ENCODE measurements at places on chromosomes 11 and 22. TPM values are rescaled to one million over a fixed set of nuclear protein-coding genes. Genes with fewer than 3 reads are reported as not detected.

DNA sequence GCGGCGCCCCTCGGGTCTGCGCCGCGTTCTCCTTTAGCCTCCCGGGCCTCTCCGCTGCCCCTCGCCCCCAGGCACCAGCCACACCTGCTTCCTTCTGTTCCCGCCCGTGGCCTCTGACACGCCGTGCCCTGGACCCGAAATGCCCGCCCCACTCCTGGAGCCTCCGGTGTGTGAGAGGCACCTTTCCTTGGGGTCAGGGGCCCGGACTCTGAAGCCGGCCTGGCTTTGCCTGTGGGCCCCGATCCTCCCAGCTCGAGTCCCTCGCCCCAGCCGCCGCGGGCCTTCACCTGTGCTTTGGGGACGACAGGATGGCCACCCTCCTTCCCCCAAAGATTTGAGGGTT, 661 bp upstream of the CDPF1 start:
- H3K4me1 ChIP-seq, result peaks cover 23% of the 10 kb centered on the region
- peaks cover 5% of the 10 kb centered on the region for H3K36me3 ChIP-seq
- H3K27ac ChIP-seq, result no peak overlapping the region
- no peak for DNase-seq
- H3K27me3 ChIP-seq, result no peaks in the 10 kb centered on the region
- peak overlapping the region; percentile 78 for H3K4me3 ChIP-seq

OR51S1 gene
- not detected for total RNA-seq

KRTAP5-8 gene
- not detected for total RNA-seq

GATD1 gene
- total RNA-seq, result 93.6 TPM

DNA sequence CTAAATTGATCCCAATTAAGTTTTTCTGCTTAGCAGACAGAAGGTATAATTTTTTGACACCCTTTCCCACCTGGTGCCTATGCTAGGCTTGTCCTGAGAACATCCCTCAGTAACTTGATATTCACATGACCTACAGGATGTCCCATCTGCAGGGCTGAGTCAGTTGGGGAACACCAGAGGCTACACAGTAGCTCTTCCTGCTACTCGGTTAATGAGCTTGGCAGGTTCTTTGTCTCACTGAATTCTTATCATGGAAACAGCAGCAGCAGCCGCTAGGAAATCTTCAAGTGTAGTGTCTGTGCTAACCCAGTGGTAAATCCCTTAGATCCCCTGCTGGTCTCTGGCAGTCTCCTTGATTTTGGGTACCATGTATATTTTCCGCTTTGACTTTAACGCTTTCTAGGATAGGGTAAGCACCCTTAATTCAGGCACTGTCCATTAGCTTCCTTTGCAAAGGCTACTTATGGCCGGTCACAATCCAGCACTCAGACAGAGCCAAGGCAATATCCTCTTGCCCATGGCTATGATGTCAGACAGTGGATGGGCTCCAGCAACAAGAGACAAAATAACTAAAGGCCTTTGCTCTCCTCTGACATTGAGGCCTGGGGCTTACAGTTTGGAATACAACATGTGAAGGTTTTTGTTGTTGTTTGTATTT, 8.5 kb downstream of the MRPL16 start:
- no peaks in the 10 kb centered on the region for H3K27me3 ChIP-seq
- H3K36me3 ChIP-seq, result peaks cover 4% of the 10 kb centered on the region
- DNase-seq, result no peak
- H3K4me1 ChIP-seq, result no peaks in the 10 kb centered on the region

GRCh38 chr11:123086305-123086704, 24.4 kb upstream of the HSPA8 start:
- peaks cover 5% of the 10 kb centered on the region for H3K4me1 ChIP-seq
- H3K36me3 ChIP-seq, result peaks cover 4% of the 10 kb centered on the region
- no peak overlapping the region for H3K27ac ChIP-seq
- DNase-seq, result no peak

CADM1 gene
- total RNA-seq, result 121 TPM

DNA sequence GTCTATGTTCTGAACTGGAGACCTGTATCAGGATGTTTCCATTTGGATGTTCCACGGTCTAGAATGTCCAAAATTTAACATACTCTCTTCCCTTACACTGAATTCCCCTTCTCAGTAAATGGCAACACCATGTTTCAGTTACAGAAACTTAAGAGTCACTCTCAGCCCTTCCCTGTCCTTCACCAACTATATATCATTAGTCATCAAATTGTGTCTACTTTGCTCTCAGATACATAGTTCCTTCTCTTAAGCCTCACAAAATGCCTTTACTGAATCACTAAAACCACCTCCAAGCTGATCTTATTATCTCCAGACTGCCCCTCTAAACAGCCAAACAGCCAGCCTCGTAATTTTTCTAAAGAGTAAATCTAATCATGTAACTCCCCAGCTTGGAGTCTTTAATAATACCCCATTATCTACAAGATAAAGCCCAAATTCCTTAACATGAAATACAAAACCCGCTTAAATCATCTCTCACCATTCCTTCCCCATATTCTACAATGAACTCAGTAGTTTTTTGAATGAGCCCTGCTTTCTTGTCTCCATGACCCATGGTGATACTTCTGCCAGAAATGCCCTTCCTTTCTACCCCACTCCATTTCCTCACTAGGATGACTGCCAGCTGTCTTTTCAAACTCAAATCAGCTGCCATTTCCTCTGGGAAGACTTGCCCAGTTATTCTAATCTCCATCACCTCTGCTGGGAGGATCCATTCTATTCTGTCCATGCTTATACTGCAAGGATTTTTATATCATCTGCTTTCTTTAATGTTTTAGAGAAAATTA, 102.7 kb upstream of the ARHGAP42 start:
- no peaks in the 10 kb centered on the region for H3K36me3 ChIP-seq
- DNase-seq, result no peak
- H3K27me3 ChIP-seq, result no peaks in the 10 kb centered on the region
- H3K27ac ChIP-seq, result no peak overlapping the region

GRCh38 chr11:124756033-124756752, 4.1 kb upstream of the VSIG2 start:
- H3K4me3 ChIP-seq, result no peak overlapping the region
- no peak for DNase-seq
- no peak overlapping the region for H3K27ac ChIP-seq
- H3K27me3 ChIP-seq, result peaks cover 67% of the 10 kb centered on the region
- H3K4me1 ChIP-seq, result peaks cover 37% of the 10 kb centered on the region

CRYBB3 gene
- total RNA-seq, result not detected

GRCh38 chr11:123585206-123585605, 69.2 kb downstream of the SCN3B start:
- no peak overlapping the region for H3K4me3 ChIP-seq
- peaks cover 27% of the 10 kb centered on the region for H3K4me1 ChIP-seq
- H3K36me3 ChIP-seq, result no peaks in the 10 kb centered on the region
- peaks cover 7% of the 10 kb centered on the region for H3K27me3 ChIP-seq
- no peak for DNase-seq
- no peak overlapping the region for H3K27ac ChIP-seq

GRCh38 chr11:126878913-126879482, 121.6 kb downstream of the KIRREL3 start:
- H3K27me3 ChIP-seq, result no peaks in the 10 kb centered on the region
- H3K36me3 ChIP-seq, result no peaks in the 10 kb centered on the region
- DNase-seq, result no peak
- peaks cover 9% of the 10 kb centered on the region for H3K4me1 ChIP-seq

SYNGR1 gene
- 30.4 TPM for total RNA-seq

DNA sequence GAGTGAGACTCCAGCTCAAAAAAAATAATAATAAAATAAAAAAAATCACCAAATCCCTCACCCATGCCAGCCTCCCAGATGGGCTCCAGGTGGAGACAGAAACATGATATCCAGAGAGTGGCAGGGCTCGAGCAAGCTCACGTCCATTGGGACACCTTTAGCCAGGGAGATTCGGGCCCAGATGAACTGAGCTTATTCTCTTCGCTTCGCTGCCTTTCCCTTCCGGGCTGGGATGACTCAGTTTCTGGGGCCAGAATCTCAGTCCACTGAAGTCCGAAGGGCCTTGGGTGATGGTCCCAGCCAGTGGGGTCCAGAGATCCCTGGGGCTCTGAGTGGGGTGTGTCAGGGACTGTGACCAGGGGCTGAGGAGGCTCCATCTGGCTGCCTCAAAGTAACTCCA, 23.0 kb upstream of the MYEOV start:
- H3K36me3 ChIP-seq, result no peaks in the 10 kb centered on the region
- H3K27me3 ChIP-seq, result no peaks in the 10 kb centered on the region
- no peak overlapping the region for H3K4me3 ChIP-seq
- peaks cover 6% of the 10 kb centered on the region for H3K4me1 ChIP-seq
- no peak overlapping the region for H3K27ac ChIP-seq

DNA sequence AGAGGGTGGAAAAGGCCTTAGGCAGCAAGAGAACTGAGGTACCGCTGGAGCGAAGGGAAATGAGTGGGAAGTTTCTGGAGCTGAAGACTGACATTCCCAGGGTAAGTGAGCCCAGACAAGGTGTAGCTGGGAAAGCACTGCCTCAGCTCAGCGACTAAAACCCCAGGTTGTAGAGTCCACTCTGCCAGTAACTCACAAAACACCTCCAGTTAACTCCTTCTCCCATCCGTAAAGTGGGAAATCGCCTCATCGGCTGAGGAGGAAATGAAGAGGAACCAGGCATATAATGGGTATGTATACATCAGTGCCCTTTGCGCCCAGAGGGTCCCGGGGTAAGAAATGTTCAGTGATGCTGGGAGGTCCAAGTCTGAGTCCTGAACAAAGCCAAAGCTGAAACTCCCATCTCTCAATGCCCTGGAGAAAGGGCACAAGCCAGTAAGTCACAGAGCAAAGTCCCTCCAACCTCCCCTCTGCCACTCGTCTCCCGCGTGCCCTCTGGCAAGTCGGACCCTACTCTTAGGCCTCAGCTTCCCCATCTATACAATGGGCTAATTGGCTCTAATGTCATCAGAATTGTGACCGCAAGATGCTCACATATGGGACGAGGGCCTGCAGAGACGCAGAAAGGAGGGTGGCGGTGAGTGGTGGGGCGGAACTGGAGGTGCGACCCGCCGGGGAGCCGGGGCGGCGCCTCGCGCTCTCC, 588 bp downstream of the VPS37C start:
- H3K27me3 ChIP-seq, result no peaks in the 10 kb centered on the region
- peaks cover 28% of the 10 kb centered on the region for H3K4me1 ChIP-seq
- no peak overlapping the region for H3K27ac ChIP-seq

DNA sequence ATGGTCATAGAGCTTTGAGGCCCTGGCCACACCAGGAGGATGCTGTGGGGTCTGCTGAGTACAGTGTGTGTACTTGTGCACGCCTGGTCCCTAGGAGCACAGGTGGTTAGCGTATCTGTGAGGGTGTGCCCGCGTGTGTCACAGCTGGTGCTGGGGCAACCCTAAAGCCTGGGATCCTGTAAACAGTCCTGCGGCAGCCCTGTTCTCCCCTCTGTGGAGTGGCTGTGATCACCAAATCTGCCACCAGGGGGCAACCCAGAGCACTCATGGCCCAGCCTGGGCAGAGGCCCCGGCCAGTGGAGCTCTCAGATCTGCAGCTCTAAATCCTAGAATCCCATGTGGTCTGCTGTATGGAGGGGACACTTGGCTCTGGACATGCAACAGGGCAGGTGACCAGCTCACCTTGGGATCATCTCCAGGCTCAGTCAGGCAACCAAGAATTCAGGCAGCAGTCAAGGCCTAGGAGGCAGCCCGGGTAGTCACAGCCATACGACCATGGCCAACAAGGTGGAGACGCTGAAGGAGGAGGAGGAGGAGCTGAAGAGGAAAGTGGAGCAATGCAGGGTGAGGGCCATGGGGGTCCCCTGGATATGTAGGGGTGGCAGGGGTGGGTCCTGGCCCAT, 3.9 kb downstream of the SH3BP1 start:
- H3K27me3 ChIP-seq, result no peaks in the 10 kb centered on the region
- H3K4me3 ChIP-seq, result peak overlapping the region; percentile 84
- peak; percentile 99 for DNase-seq
- no peak overlapping the region for H3K27ac ChIP-seq

PITPNM1 gene
- total RNA-seq, result 81.5 TPM

DNA sequence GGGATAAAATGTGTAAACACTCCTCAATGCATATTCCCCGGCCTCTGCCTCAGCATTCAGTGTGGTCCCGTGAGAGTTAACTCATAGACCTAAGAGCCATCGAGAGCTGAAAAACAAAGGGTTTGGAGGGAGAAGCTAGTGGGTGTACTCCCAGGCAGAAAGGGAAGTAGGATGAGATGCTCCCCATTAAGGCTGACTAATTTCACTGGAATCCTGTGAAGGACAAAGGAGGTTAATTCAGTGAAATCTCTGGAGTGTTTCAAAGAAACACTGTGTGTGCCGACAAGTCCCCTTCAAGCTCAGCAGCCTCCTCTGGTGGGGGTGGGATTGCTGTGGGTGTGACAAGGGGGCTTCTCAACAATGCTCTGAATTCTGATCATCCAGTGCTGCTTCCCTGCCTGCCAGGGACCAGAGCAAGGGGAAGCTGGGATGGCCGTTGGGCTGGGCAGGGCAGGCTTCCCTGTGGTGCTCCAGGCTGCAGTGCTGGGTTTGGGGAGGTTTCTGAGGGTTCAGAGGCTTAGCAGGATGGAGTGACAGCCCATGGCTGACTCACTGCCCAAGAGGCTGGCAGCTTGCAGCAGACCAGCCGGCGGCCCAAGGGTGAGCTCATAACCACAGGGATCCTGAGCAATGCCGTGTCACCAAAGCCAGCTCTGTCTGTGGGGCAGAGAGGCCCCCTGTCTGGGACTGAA, 61.4 kb upstream of the BMAL1 start:
- DNase-seq, result no peak
- no peak overlapping the region for H3K4me3 ChIP-seq
- H3K36me3 ChIP-seq, result no peaks in the 10 kb centered on the region
- H3K27me3 ChIP-seq, result no peaks in the 10 kb centered on the region
- H3K27ac ChIP-seq, result peak overlapping the region; percentile 92

Measured in neural crest cell (in vitro differentiated cells).